ENCODE measurements at places on chromosomes 7 and 10. TPM values are rescaled to one million over a fixed set of nuclear protein-coding genes. Genes with fewer than 3 reads are reported as not detected.
A peak's percentile ranks its signal among the peaks of the same experiment; 100 is the strongest.

GRCh38 chr10:9091530-9092093 is 1037.1 kb downstream of the GATA3 start:
- no peak for DNase-seq

DNA sequence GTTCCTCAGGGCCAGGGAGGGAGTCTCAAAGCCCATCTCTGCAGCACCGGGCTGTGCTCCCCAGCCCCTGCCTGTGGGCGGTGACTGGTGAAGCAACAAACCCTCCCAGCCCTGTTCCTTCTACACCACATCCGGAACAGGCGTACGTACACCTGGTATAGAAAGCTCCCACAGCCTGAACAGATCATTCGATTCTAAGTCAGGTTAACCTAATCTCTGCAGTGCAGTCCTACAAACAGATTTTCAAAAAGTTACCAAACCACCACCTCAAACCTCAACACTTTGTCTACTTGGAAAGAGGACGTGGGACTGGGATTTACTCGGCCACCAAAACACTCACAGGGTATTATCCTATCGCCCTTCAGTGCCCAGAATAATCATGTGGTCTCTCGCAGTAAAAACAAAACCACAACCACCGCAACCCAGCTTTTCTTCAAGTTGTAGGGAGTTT is 238.4 kb downstream of the DIP2C start:
- DNase-seq, result no peak

- DNase-seq, result no peak
Observed at GRCh38 chr10:103111918-103112877, 80.9 kb downstream of the NT5C2 start.

DNA sequence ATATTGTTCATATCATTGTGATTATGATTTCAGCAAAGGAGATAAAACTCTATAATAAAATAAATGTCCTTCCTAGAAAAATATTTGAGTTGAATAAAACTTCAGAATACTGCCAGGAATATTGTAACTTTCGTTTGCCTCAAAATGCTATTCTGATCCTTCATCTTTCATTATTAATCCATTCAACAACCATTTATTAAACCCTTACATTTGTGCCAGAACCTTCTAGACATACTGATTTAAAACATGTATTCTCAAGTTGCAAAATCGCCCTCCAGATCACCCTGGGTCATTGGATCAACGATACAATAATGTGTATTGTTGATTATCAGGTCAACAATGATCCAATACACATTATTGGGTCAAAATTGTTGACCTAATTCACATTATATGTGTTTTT is 759.8 kb downstream of the CNTNAP2 start:
- no peak for DNase-seq

DNA sequence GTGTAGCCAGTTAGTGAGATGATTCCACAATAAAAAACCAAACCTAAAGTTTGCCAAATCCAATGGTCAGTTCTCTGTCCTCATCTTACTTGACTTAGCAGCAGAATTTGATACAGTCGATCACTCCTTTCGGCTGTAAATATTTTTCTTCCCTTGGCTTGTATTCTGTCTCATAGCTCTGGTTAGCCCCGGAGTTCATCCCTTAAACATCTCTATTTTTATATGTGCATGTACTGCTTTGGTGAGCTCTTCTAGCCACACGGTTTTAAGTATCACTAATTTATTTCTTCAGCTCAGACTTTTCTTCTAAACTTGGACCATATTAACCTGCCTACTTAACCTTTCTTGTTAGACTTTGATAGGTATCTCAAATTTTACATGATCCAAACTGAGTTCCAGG is 17.8 kb upstream of the ASB15 start:
- no peak for DNase-seq

- peak; percentile 40 for DNase-seq
Observed at GRCh38 chr10:23148214-23148613, 43.9 kb upstream of the PTF1A start.

DNA sequence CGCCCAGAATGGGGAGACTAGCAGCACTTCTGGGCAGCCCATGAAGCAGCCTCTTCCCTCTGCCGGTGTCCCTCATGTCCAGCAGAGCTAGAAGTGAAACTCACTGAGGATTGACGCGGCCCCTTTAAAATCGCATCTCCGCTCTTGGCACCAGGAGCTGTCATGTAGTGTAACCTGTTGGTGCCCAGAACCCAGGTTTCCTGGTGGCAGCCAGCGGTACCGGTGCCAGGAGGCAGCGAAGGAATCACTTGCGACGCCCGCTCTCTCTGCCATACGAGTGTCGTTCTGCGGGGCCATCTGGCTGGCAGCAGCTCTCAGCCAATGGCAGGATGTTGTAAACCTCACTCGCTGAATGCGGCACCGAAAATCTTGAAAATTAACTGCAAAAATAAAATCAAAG is 82.7 kb downstream of the CUX1 start:
- no peak for DNase-seq

GRCh38 chr10:70781461-70782051 is 3.6 kb downstream of the TBATA start:
- DNase-seq, result no peak

The UCN3 gene
- not detected for total RNA-seq

The MUC3A gene
- total RNA-seq, result 0.30 TPM

The GIMAP2 gene
- total RNA-seq, result 27.6 TPM

The TMEM213 gene
- total RNA-seq, result 1.7 TPM

Measured in upper lobe of left lung (tissue), 6 donors.